Panc1 (cell line): ENCODE measurements at places on chromosomes 3 and 15.

DNA sequence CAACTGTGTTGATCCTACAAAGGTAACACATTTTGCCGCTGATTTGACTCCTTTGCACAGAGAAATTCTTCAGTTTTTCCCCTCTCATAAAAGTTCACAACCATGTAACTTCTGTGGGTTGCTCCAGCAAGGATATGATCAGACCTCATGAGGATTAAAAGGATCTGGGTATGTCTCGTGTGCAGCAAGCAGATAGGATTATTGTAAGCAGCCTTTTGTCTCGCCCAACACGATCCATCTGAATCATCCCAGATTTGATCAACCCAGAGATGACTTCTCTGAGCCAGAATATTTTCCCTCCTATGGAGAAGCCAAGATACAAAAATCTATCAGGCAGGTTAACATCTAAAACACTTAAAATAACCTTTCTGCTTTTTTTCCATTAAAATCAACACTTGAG lies 12.8 kb upstream of the BNIP2 start:
- no peak for DNase-seq

GRCh38 chr3:183274609-183275008 lies 21.6 kb downstream of the B3GNT5 start:
- DNase-seq, result no peak

DNA sequence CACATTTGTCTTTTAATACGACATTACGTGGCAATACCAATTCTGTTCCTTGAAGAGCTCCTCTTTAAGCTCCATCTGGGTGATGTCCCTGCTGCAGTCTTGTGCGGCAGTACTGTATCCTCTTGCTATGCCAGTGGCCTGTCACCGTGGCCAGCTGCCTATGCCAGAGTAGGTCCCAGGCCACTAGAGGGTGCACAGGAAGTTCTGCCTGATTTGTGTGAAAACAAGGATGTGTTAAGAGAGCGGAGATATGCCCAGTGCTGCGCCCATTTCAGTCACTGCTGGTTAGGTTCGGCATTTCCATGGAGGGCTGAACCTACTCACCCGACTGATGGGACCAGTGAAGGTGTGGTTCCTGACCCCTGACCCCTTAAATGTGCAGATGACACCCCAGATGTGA lies 25.2 kb downstream of the NIPA1 start:
- no peak for DNase-seq

- DNase-seq, result no peak
Observed at GRCh38 chr15:46872981-46873330, 844.3 kb upstream of the SEMA6D start.

DNA sequence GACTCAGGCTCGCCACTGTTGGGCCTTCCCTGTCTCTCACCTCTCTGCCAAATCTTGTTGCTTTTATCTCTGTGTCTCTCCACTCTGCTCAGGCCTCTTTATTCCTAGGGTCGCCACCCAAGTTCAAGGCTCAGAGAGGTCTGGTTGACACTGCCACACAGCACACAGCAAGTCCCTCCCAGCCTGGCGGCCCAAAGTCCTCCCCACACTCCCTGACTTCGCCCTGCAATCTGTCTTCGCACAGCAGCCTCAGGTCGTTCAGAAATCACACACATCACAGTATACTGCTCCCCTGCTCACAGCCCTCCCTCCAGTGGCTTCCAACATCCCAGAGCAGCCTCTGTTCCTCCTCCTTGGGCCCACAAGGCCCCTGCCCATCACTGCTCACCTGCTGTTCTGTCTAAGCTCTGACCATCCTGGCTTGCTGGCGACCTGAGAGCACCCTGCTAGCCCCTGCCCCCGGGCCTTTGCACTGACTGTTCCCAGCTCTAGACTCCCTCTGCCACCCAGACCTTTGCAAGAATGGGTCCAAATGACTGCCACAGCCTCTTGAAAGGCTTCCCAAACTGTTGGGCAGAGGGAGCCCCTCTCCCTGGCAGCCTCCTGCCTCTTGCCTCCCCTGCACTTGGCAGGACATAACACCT lies 48.4 kb downstream of the MGLL start:
- DNase-seq, result no peak

- no peak for DNase-seq
Observed at GRCh38 chr3:194375473-194376240, 6.1 kb upstream of the LRRC15 start.

DNA sequence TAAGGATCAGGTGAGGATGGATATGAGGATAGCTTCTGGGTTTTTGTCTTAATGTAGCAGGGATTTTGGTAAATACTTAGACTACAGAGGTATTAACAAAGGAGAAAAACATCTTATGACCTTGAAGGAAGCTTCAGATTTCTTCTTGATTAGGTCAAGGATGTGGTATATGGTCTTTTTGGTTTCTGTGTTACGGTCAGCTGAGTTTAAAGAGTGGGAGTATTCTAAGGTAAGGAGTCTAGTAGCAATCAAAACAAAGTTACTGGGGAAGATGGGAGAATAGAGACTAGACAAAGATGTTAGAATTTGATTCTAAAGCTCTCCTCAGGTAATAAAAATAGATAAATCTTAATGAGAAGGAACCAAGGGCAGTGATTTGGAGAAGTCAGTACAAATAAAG lies 6.2 kb downstream of the HMG20A start:
- no peak for DNase-seq

DNA sequence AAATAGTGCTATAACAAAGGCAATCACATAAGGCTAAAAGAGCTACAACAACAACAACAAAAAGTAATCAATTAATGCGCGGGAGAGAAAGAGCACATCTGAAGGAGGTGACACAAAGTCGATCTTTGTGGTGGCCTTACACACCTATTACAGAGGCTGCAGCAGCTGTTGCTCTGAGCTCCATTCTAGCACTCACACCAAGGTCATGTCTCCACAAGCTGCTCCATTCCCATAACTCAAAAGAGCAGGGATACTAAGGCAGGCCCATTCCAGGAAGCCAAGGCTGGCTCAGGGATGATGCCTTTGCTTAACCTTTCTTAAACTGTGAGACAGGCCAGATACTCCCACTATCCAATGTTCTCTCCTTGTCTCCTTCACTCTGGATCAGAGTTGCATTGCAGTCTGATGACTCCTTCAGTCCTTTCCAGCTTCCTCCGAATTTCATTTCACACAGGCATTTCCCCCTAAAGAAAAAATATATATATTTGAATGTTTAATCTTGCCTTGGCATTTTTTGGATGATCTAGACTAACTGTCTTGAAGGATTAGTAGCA lies 52.7 kb downstream of the SNTN start:
- DNase-seq, result no peak

GRCh38 chr15:101358895-101359294 lies 63.8 kb upstream of the SNRPA1 start:
- no peak for DNase-seq

DNA sequence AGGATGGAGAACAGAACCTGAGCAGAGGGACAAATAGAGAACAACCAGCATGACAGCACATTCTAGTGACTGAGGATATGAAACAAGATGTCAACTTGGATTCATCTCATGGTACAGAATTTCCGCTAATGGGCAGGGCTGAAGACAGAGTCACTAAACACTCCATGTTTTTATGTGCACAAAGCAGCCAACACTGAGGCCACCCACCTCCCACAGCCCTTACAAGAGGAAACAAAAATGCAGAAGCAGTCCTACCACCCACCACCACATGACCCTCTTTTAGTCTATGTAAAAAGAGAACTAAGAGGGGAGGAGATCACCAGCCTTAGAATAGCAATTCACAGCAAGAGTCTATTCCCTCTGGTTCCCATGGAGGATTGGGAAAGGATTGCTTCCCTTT lies 131.4 kb upstream of the UBE2E2 start:
- no peak for DNase-seq
